Stimulated activated CD8-positive, alpha-beta memory T cell treated with anti-CD3 and anti-CD28 coated beads, Interleukin-4, amount 100 ng/mL, for 1 hour (primary cell): ENCODE measurements at places on chromosomes 2 and 18.

GRCh38 chr18:24766376-24766775 lies 305.9 kb downstream of the HRH4 start:
- DNase-seq: no peak

- DNase-seq: no peak
Observed at GRCh38 chr2:31216734-31217133, 581 bp downstream of the CAPN14 start.

DNA sequence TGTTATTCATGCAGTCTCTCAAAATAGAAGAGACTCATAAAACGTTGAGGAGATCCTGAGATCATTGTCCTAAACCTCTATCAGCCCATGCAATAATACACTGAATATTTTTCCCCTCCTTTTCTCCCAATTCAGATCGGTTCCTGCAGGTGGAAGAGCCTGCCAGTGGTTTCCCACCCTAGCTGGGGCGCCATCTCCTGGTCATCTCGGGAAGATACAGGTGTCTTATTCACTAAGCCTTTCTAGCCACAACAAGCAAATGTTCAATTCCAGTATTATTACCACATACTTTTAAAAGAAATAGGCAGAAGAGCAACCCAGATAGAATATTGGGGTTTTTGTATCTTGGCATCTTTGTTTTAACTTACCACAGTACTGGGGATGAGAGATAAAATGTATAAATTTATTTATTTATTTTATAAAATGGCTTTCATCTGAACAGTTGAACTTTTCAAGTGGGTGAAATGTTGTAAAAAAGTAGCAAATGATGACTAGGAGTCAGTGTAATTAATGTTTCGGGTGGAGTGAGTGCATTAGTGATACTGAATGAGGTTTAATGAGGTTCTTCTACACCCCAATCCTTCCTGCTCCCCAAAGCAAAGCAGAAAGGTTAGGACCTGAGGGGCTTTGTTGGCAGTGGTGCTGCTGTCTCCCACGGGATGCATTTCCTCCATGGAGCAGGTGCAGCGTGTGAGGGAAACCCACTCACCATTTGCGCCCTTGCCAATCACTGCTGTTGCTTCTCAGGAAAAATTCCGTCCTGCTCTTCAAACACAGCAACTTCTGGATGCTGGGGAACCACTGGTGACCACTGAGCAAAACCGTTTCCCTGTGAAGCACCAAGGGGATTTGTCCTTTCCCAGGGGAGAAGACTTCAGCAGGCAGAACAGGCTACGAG lies 147.1 kb upstream of the FHL2 start:
- DNase-seq: peak; percentile 33

- no peak for DNase-seq
Observed at GRCh38 chr18:49725809-49726674, 87.3 kb downstream of the ACAA2 start.

- no peak for DNase-seq
Observed at GRCh38 chr2:12809526-12809925, 92.8 kb downstream of the TRIB2 start.

GRCh38 chr2:159202568-159203071 lies 83.9 kb downstream of the WDSUB1 start:
- DNase-seq: no peak

- no peak for DNase-seq
Observed at GRCh38 chr18:43596105-43596712, 318.9 kb upstream of the SYT4 start.

DNA sequence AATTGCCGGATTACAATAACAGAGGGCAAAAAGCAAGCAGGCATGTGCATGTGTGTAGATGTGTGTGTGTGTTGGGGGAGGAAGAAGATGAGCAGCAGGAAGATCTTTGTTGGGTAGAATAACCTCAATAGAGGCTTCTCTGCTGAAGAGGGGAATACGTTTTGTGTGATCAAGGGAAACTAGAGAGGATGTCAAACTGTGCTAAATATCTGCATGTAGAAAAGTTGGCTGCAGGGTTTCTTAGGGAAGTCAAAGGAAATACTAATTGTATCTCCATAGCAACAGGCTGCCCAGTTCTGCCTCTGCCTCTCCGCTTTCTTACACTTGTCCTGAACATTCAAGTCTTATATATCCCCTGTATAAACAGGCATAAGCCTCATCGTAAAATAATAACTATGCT lies 190.1 kb upstream of the RND3 start:
- DNase-seq: no peak

- DNase-seq: no peak
Observed at GRCh38 chr2:71453404-71454220, at the start of gene DYSF. TSS of gene DYSF (plus strand) at chr2:71453561.

GRCh38 chr2:127655209-127656073 lies 9.5 kb downstream of the GPR17 start:
- no peak for DNase-seq

DNA sequence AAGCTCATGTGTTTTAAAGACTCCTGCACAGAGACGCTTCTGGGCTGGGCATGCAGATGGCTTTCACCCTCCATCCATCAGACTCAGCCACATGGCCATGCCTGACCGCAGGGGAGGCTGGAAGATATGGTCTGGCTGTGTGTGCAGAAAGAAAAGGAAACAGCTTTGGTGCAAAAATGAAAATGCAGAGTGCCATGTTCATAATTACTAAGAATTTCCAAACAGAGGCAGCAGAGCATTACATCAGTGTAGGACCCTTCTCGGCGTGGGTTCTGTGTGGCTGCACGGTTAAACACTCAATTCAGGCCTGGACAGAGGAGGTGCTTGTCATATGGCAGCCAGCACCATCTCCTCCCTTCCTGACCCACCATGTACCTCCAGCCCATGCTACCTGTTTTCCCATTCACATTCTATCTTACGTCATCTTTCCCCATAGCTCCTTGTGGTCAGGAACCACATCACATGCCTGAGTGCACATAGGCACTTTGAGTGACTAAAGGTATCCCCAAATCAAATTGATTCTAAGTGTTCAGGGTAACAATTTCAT lies 200.3 kb upstream of the ID2 start:
- no peak for DNase-seq
